SW 1271 (cell line): ENCODE measurements at places on chromosomes 1 and 21.
A peak's percentile ranks its signal among the peaks of the same experiment; 100 is the strongest.

GRCh38 chr1:174217787-174218574, 58.7 kb downstream of the RABGAP1L start:
- DNase-seq, result peak; percentile 47

DNA sequence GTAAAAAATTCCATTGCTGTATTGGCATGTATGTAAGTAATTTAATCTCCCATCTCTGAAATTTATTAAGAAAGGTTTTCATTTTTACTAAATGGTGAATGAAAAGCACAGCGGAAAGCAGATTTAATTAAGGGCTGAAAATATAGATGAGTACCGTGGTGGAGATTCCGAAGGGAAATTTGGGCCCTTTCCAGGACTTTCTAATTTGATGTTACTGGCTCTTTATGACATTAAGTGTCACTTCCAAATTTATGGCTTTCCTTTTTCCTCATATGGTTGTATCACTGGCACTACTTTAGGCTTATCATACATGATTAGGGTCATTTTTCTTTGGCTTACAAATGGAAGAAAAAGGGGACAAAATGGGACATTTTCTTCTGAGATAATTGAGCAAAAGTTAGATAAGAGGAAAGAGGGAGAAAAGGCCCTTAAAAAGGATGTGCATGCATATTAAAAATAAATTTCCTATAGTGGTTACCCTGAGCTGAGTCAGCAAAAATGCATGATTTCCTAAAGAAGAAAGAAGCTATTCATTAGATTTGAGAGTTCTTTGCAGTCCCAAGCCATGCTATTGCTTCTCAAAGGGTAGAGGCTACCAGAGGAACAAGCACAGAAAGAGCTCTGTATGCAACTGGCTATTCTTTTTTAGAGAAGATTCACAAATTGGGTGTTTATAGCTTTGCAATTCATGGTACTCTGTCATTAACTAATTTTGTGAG, 74.9 kb upstream of the CNIH3 start:
- no peak for DNase-seq

DNA sequence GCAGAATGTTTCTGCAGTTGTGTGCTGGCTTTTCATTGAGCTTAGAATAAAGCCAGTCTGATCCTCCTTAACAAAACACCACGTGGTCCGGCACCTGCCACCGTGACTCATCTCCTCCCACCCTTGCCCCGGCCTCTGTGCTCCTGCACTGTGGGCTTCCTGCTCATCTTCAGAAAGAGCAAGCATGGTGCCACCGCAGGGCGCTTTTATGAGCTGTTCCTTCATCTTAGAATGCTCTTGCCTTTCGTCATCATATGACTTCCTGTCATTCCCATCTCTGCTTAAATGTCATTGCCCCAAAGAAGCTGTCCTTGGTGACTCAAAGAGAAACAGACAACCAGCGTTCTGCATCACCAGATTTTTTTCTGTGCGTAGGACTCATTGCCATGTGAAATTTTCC, 117.8 kb downstream of the HHAT start:
- DNase-seq, result no peak

- DNase-seq, result no peak
Measured at GRCh38 chr21:42127164-42128150, 56.3 kb downstream of the UMODL1 start.

DNA sequence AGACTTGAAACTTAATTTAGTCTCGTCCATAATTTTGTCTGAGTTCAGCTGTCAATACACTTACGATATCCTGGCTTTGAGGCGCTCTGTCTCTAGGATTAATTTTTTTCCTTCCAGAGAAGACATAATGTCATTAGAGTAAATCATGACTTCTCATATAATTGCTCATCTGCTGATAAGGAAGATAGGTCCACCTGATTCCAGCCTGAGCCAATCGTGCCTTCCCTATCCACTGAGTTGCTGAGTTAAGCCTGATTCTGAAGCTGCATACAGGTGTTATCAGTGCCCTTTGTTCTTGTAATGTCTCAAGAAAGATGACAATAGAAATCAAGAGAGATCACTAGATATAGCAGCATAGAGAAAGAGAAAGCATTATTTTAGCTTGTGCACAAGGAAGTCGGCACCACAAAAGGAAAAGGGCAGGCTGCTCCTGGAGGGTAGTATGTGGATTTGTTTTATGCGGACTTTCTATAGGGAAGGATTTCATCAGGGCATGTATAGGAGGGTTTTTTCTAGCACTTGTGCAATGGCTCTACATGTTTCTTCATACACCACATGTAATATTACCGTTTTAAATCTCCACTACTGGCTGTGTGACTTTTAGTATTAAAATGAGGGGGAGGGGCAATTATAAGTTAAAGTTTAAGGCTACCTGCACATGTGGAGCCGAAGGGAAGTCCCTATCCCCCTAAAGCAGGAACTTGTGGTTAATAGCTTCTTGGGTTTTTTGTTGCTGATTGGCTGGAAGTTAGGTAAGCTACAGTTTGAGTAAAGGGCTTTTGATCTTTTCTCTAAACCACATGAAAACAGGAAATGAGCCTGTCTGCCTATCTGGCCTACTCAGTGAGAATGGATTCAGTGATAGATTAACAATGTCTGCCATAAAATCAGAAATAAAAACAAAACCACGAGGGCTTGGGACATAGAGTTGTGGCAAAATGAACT, 133.4 kb downstream of the PLPPR5 start:
- no peak for DNase-seq

- DNase-seq, result no peak
Measured at GRCh38 chr1:79373481-79374125, 367.1 kb upstream of the ADGRL4 start.

- no peak for DNase-seq
Measured at GRCh38 chr1:92817986-92818764, 13.7 kb upstream of the RPL5 start.

DNA sequence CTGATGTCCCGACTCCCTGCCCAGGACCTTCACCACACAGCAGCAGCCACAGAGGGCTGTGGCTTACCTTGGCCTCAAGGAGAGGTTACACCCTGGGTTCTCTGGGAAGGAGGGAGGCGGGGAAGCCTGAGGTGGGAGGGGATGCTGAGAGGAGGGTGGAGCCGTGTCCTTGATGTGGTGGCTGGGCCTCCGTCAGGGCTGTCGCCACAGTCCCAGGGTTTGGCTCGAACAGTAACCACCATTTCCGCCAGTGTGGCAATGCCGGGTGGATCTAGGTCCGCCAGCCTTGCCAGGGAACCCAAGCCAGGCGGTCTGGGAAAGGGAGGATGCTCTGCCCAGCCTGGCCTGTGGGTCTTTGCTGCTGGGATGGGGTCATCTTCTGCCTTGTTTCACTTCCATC, 18.4 kb upstream of the CDCA8 start:
- DNase-seq, result no peak

DNA sequence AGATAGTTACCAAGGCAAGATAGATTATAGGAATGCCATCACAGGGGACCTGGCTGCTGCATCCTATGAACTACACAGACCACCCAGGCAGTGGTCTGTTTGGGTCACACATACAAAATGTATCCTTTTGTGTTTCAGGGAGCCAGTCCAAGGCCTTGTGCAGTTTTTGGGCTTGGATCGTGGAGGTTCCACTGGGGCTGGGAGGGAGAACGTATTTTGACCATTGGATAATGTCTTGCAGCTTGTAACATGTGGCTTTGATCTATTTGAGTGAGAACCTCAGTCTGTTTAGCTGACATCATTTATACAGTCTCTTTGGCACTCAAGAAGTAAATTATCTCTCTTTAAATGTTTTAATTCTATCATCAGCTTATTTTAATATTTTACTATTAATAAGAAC, 147.3 kb downstream of the DUSP10 start:
- DNase-seq, result no peak

DNA sequence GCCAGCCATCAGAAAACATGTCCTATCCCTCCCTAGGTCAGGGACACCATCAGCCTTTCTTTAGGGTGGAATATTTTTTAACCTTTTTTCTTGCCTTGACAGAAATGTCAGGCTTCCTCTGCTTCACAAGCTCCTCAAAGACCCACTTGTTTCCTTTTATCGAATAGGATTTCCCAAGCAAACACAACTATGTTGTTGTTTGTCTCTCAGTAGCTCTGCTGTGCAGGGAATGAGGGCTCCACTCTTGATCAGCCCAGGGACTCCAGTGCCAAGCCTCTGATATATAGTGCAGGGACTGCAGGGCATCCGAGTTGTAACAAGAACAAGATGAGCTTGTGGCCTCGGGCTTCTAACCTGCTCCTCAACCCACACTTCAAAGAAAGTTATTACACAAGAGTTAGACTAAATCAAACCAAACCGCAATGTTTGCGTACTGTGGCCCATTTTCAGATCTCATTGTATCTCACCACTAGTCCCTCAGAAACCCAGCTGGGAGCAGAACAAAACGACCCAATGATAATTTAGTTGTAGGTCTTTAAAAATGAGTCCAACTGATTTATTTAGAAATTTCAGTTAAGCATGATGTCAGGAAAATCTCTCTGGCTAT, 108.1 kb downstream of the ATG4C start:
- no peak for DNase-seq

- no peak for DNase-seq
Measured at GRCh38 chr1:108813326-108813725, 43.6 kb downstream of the AKNAD1 start.

DNA sequence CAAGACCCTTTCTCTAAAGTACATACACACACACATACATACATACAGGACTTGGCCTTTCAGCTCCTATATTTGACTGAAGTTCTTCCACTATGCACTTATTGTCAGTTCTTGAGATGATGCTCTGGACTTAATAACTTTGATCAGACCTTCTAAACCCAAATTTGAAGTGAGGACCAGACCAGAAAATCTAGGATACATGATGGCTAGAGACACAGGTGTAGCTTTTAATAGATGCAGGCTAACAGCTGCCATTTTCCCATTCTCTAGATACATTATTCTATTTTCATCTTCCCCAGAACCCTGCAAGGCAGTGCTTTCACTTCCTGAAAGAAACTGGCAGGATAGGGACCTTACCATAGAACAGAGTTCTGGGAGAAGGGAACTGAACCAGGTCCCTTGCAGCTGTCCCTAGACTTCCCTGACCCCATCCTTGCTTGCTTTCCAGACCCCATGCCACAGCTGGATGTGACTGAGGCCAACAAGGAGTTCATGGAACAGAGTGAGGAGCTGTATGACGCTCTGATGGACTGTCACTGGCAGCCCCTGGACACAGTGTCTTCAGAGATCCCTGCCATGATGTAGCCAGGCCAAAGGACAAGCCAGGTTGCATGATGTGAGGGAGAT, 14.9 kb upstream of the RAB42 start:
- no peak for DNase-seq

DNA sequence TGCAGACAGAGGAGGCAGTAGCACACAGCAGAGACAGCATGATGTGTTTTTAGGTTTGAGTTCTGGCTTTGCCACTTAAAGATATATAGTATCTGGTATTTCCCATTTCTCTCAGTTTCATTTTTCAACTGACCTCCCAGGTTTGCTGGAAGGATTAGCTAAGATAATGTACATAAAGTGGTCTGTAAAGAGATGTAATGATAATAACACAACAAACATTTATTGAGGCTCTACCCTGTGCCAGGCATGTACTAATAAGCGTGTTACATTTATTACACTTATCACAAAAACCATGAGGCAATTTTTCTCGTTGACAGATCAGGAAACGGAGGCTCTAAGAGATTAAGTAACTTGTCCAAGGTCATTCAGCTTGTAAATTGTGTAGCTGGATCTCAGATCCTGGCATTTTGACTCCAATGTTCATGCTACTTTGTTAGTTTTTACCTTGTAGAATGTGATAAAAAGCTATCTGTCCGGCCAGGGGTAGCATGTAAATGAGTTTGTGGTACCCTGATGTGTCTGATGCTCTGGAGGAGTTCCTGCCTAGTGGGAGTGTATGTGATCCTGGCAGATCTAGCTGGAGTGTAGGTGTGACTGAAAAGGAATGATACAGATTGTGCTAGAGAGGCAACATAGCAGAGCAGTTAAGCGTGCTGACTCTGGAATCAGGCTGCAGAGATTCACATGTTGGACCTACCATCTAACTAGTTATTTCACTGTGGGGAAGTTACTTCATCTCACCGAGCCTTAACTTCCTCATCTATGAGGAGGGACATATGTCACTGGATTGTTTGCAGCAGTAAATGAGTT, 146.6 kb downstream of the VPS13D start:
- no peak for DNase-seq

- no peak for DNase-seq
Measured at GRCh38 chr1:234606784-234607108, 3.2 kb downstream of the IRF2BP2 start.

DNA sequence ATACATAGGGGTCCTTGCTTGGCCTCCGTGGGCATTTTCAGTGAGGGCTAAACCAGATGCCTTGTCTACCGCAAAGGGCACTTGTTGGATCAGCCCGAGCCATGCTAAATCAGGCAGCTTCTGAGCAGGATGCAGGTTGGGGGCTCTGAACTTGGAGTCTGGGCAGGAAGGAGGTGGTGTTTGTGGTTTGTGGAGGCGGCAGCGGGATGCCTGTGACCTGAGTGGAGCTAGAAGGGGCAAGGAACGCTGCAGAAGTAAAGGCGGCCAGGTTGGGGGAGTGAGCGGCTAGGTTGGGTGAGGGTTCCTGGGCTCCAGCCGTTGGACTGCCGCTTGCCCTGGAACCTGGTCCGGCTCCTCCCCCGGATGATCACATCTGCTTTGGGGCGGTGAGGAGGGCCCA, 183.9 kb downstream of the CAMTA1 start:
- DNase-seq, result no peak

DNA sequence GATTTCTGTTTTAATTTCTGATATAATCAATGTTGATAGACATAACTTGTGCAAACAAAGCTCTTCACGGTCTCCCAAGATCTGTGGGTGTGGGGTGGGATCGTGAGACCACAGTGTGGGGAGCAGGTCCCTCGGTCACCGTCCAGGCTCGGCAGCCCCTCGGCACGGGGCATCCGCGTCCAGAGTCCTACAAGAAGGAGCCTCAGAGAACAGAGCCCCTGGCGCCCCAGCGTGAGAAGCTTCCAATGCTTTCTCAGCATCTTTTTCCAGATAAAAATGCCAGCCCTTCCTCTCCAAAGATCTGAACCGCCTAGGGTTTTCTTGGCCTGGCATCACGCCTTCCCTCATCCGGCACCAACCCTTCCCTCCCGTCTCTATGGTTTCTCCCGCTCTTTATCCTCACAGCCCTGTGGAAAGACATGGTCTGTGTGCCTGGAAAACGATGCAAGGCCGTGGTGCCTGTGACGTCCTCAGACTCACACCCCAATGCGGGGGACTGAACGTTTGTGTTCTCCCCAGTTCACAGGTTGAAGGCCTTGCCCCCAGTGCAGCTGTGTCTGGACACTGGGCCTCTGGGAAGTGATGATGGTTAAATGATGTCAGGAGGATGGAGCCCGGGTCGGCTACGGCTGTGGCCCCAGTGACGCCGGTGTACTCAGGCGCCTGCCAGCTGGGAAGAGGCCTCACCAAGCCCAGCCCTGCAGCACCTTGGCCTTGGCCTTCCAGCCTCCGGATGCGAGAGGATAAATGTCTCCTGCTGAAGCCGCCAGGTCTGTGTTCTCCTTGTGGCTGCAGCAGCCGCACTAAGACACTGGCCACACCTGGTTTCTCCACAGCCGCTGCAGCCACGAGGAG, 45.9 kb upstream of the COL6A2 start:
- DNase-seq, result no peak

GRCh38 chr1:38183096-38183495, 136.5 kb upstream of the POU3F1 start:
- no peak for DNase-seq
